ENCODE measurements at places on chromosomes 1 and 21.

- no peak for DNase-seq
These were observed 44.9 kb downstream of the MAP3K21 start for GRCh38 chr1:233372218-233373120.

DNA sequence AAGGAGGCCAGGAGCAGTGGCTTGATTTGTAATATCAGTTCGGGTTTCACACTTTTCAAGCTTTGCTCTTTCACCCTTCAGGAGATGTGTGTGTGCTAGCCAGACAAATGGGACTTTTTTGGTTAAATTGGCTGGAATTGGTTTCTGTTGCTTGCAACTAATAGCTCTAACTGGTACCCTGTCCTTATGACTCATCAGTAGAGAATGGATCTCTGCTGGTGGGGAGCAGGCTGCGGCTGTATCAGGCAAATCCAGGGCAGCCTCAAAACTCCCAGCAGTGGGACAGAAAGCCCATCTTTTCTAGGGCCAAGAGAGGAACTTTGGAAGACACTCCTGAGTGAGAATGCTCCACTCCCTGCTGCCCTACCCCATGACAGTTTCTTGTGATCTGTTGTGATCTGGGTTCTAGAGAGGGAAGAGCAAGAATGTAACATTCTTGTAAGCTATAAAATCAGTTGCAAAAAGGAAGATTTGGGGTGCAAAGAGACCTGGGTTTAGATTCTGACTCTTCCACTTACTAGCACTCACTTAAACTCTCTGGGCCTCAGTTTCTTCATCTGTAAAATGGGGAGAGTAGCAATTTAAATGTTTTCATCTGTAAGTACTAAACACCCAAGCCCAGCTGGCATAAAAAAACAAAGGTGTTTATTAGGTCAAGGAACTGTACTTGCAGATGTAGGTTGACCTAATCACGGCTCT is 257.0 kb upstream of the TMEM51 start:
- DNase-seq = no peak

- no peak for DNase-seq
These were observed 24.0 kb downstream of the PGLYRP3 start for GRCh38 chr1:153288634-153289275.

DNA sequence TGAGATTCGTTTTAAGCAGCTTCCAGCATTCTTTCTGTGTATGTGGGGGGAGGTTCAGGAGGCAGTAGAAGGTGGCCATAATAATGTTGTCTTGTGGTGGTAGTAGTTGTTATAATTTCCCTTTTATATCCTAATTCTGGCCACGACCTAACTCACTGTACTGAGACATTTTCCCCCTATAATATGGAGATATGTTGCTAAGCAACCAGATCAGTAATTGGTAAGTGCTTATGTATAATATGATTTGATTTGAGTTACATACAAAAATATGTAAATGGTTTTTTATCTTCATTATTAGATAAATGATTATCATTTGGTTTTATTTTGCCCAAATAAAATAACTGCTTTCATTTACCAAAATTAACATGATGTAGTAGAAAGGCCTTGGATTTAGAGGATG is 376.2 kb downstream of the KIF26B start:
- no peak for DNase-seq

- no peak for DNase-seq
These were observed 30.9 kb downstream of the GPR137B start for GRCh38 chr1:236173174-236173767.

DNA sequence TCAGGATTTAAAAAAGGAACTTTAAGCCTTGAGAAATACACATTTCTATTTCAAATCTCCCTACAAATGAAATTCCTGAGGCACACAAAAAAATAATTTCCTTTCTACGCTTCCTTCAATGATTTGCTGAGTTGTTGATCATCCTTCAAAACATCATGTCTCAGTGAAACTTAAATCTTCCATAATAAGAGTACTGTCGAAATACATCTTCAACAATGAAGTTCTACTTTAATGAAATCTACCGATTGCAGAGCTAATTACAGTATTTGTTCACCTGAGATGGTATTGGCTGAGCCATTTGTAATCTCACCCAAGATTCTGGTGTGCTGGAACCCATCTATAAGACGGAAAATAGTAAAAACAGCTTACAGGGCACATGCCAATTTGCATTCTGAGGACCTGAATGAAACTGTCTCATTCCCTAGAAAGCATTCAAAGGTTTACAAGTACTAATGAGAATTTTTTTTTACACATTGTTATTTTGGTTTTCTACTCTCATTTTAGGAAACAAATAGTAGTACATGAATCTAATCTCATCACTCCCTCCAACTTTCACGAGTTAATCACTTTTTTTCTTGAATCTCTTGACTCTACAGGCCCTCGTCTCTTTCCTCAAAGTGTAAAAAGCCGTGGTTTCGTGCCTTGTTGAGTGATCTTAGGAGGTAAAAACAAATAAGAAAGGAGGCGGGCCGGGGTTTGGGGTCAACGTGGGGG is 1.1 kb downstream of the CHML start:
- no peak for DNase-seq

DNA sequence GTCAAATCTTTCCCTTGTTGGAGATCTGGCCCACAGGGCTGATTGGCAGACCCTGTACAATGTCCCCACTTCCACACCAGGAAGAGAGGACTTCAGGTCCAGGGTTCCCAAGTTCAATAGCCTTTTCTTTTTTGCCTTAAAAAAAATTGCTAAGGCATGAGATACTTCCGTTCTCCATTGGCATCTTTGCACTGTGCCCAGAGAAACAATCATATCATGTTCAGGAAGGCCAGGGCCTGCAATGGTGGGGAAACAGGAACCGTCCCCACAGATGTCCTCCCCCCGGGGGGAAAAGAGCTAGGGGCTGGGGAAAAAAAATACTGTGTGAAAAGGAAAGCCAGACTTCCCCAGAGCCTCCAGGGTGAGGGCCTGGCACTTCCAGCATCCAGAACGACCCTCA is 24.6 kb upstream of the GJA8 start:
- DNase-seq = no peak

- no peak for DNase-seq
These were observed at the start of gene RGS8 for GRCh38 chr1:182684116-182684828. RGS8 (minus strand) TSS chr1:182684587; CDS start chr1:182669649, 14,938 bp downstream.

DNA sequence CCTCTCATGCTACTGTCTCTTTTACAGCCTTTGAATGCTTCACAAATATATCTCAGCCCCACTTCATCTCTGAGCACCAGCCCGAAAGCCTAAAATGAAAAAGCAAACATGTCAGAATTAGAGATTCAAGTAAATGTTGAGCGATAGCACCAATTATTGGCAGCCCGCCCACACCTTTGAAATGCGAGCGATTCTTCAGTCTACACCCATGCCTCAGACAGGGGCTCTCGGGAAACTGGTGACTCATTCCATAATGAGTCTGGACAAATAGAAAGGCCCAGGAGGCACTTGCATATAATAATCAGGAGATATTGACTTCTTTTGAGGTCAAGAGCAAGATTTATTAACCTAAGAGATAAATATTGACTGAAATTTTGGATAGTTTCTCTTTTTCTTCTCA is 487.3 kb upstream of the PTBP2 start:
- no peak for DNase-seq

DNA sequence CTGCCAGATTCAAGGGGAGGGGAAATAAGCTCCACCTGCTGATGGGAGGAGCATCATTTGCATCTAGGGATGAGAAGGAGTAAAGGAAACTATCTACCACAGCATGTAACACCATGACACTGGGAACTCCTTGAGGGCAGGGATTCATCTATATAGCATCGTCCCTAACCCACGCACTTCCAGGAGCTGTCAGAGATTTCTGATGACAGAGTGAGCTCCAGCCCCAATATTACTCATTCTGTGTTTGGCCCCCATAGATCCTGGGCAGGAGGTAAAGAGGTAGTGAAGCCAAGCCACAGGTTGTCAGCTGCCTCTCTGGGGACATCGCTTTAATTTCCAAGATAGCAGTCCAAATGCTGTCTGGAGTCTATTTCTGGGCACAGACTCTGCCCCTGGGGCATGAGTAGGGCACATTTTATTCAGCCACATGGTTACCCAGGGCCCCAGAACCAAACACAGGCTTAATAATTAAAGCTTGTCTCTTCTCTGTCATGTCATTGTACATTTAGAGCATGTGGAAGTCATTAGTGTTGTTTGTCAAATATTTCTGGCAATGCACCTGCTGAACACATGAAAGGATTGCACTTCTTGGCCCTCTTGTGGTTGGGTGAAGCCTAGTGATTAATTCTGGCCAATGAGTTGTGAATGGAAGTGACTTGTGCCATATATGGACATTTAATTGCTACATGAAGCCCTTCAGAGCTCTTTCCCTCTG is 105.9 kb upstream of the POU3F1 start:
- DNase-seq = no peak

DNA sequence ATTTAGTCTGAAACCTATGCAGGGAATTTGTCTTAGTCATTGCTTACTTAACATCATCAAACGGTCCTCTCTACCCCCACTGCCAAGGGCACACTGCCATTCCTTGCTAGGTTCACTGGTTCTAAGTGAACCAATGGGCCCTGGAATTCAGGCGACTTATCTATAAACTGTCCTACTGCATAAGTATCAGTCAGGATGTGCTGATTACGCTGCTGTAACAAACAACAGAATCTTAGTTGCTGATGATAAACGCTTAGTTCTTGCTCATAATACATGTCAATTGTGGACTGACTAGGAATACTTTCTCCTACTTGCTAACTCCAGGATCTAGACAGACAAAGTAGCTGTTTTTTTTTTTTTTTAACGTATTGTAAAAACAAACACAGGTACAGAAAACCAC is 136.1 kb downstream of the PRDM2 start:
- no peak for DNase-seq

DNA sequence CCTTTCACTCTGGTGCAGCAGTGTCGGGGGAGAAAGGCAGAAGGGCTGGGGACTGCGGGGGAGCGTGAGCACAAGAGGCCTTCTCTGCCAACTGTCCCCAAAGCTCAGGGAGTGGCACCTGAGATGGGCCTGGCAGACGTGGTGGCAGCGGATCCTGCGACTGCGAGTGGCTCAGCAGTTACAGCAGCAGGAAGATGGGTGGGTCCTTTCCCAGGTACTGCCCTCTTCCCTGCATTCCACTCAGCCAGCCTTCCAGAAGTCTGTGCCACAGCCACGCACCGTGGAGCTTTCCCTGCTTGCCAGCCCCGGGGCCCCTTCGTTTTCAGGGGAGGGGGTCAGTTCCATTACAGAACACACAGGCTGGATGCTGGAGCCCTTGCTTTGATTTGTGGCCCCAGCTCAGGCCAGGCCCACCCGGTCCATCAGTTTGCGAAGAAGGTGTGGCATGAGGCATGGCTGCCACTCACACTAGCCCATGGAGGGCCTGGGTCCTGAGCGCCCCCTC is 17.2 kb downstream of the MTHFR start:
- no peak for DNase-seq

- no peak for DNase-seq
These were observed 52.0 kb upstream of the KCNK1 start for GRCh38 chr1:233561708-233562426.

- DNase-seq = no peak
These were observed 20.9 kb downstream of the TMEM50B start for GRCh38 chr21:33458861-33459260.

DNA sequence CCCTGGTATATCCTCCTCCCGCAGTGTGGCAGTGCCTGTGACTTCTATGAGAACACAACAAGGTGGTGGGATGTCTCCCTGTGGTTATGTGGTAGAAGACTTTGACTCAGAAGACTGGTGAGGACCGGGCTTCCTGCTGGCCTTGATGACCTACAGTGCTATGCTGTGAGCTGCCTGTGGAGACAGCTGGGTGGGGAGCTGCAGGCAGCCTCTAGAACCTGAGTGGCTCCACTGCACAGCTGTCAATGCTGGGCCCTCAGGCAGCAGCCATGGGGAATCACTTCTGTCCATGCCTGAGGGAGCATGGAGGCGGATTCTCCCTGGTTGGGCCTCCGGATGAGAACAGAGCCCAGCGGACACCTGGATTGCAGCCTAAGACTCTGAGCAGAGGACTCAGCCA is 14.9 kb downstream of the SLC1A7 start:
- no peak for DNase-seq

DNA sequence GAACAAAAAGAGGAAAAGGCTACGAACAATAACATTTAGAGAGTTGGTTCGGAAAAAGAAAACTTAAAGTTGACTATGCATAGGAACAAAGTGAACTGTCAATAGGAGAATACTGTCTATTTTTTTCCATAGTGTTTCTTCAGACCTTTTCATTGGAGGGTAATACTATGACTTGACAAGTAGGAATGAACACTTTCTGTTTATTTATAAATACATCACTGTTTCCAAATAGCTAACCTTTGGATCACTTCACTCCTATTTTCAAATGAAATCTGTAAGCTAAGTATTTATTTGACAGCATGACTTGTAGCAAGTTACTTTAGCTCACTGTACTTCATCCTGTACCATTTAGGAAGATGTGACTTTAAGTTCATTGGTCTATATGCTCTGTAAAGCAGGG is 221.3 kb downstream of the COL24A1 start:
- DNase-seq = no peak

- no peak for DNase-seq
These were observed 44.4 kb downstream of the AHDC1 start for GRCh38 chr1:27559466-27560030.

GRCh38 chr21:42454786-42455185 is 41.2 kb downstream of the RSPH1 start:
- DNase-seq = no peak

DNA sequence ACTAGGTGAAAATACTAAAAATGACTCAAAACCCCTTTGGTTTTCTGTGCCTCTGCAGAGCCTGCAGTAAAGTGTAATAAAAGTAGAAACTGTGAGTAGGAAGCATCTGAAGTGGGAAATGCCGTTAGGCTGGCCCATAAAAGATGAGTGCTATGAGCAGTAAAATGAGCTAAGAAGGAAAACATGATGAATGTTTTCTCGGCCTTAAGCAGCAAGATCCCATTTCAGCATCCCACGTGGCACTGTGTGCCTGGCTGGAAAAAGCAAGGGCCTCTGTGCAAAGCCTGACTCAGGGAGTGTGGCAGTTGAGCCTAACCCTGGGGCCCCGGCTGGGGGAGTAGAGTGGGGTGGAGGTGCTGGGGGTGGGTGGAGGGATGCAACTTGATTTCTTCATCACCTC is 109.5 kb downstream of the TBX15 start:
- DNase-seq = no peak

- no peak for DNase-seq
These were observed 36.0 kb upstream of the TTC4 start for GRCh38 chr1:54679706-54680105.

DNA sequence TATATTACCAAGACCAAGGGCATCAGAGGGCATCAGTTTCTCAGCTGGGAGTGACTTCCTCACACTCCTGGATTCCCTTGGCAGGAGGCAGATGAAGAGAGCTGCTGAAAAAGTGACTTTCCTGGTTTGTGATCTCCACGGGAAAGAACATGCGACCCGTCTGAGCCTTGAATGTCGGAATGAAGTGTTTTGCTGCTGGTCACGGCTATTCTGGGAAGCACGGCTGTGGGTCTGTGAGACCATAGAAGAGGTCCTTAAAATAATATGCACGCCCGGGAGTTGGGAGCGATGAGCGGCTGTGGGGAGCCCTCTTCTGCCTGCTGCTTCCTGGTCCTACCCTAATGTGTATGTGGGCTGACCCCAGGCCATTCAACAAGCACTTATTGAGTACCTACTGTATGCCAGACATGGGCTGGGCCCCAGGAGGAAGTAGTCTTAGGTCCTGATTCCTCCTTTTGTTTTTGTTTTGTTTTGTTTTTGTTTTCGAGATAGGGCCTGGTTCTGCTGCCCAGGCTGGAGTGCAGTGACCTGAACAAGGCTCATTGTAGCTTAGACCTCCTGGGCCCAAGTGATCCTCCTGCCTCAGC is 13.2 kb upstream of the UMODL1 start:
- DNase-seq = no peak

- no peak for DNase-seq
These were observed 24.6 kb upstream of the PRSS38 start for GRCh38 chr1:227790868-227791267.

GRCh38 chr1:206663832-206664652 is 20.7 kb upstream of the MAPKAPK2 start:
- peak; percentile 57 for DNase-seq

GRCh38 chr1:28441674-28442073 is 64.2 kb upstream of the RCC1 start:
- no peak for DNase-seq
